DMS 273 treated with DMSO at 0.1 percent for 48 hours (cell line): ENCODE measurements at places on chromosomes 16 and 17.

DNA sequence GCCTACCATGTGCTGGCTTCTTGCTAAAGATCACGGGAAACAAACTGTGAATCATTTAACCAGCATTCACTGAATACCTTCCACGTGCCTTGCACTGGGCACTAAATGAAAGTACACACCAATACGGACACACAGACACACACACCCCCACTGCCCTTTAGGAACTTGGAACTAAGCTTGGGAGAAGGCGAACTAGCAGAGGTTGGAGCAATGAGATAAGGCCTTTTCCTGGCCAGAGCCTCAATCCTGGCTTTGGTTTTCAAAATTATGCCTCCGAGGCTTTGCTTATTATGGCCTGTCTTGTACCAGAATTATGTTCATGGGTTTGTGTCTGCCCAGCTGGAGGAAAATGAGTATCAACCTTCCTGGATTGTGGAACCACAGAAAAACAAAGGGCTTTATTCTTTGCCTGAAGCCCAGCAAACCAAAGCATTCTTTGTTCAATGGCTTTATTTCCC is 32.3 kb downstream of the CPPED1 start:
- no peak for DNase-seq

GRCh38 chr17:34869641-34870040 is 91.6 kb downstream of the CCT6B start:
- no peak for DNase-seq

- no peak for DNase-seq
Measured at GRCh38 chr16:52785653-52786052, 238.7 kb upstream of the TOX3 start.

DNA sequence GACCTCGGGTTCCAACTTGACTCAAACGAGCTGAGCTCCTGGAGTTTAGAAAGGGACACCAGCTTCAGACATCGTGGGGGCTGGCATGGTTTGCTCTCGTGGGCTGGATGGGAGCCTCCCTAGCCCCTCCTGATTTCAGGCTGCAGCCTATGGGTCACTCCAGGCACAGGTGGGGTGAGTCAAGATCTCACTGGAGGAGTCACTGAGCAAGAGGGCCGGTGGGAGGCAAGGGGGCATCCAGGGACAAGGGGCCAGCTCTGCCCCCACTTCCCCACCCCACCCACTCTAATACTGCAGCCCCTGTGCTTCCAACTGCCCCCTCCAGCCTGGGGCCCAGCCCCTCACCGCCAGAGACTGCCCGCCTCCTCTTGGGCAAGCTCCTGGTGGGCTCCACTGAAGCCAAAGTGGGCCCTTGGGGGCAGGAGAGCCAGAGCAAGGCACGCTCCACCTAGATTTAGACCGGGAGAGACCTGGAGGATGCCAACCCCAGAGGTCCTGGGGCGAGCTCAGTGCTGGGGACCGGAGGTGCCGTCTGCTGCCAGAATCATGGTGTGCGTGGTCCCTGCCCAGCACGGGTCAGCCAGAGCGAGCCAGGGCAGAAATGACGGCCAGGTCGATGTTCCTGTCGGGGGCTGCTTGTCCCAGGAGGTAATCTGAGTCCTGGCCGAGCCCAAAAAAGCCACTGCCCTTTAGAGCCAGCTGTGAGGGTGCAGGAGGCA is 6.4 kb downstream of the SLC16A3 start:
- DNase-seq, result no peak

GRCh38 chr16:35011-35677 is 18.3 kb downstream of the POLR3K start:
- no peak for DNase-seq

DNA sequence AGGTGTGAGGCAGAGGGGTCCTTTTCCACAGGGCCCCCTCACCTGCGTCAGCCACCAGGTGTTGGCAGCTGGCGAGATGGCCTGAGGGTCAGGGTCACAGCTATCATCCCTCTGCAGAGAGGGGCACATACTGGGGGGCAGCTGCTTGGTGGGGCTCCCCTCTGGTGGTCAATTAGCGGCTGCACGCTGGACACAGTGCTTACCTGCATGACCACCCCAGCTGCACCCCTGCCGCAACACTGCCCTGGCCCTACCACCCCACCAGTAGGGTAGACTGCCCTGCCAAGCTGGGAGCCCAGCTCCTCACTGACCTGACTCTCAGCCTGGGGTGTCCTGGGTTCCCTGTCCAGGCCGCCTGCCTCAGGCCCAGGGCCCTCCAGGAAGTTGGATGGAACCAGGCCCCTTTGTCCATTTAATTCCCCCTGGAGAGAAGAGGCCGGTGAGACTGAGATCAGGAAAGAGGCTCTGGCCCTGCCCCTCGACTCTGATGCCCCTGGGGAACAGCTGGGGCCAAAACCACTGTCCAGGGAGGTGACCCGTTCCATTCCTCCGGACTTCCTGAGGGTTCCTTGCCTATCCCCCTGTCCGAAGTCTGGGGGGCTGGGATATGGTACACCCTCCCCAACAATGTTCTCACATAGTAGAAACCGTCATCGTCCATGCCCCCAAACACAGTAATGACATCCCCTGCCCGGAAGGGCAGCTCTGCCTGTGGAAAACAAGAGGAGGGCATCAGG is 23.7 kb downstream of the TSPOAP1 start:
- no peak for DNase-seq
